SJSA1 (cell line): ENCODE measurements at places on chromosomes 1 and 21.

DNA sequence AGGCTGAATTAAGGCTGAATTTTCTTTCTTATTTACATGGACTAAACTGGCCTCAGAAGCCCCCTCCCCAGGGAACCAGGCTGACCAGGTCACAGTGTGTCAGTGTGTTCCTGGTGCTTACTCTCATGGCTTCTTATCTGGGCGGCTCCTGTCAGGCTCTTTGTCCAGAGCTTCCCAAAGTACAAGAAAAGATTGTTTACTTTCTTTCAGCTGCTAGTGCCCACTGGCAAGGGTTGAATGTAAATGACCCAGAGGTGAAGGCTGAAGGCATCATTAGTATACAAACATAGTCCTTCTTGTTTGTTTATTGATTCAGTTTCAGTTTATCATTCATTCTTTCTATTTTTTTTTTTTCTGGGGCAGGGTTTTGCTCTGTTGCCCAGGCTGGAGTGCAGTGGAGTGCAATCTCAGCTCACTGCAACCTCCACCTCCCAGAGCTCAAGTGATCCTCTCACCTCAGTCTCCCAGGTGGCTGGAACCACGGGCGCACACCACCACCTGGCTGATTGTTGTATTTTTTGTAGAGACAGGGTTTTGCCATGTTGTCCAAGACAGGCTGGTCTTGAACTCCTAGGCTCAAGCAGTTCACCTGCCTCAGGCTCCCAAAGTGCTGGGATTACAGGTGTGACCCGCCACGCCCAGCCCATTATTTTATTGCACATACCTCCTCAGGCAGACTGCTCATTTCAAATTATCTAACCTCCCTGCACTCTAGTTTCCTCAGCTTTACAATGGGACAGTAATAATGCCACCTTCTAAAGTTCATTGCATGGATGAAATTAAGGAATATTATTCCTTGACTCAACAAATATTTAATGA is 9.8 kb upstream of the KDM4A start:
- H3K27ac ChIP-seq: no peak overlapping the region
- H3K27me3 ChIP-seq: no peaks in the 10 kb centered on the region
- H3K4me1 ChIP-seq: no peaks in the 10 kb centered on the region
- H3K4me3 ChIP-seq: no peak overlapping the region

GRCh38 chr1:201285846-201286245 is 2.5 kb downstream of the PKP1 start:
- no peaks in the 10 kb centered on the region for H3K36me3 ChIP-seq
- no peak overlapping the region for H3K27ac ChIP-seq
- DNase-seq: no peak
- peaks cover 21% of the 10 kb centered on the region for H3K27me3 ChIP-seq

GRCh38 chr1:186022184-186022583 is 288.0 kb downstream of the HMCN1 start:
- no peak for DNase-seq
- H3K27me3 ChIP-seq: no peaks in the 10 kb centered on the region
- no peak overlapping the region for H3K27ac ChIP-seq
- H3K36me3 ChIP-seq: no peaks in the 10 kb centered on the region
- no peak overlapping the region for H3K4me3 ChIP-seq

DNA sequence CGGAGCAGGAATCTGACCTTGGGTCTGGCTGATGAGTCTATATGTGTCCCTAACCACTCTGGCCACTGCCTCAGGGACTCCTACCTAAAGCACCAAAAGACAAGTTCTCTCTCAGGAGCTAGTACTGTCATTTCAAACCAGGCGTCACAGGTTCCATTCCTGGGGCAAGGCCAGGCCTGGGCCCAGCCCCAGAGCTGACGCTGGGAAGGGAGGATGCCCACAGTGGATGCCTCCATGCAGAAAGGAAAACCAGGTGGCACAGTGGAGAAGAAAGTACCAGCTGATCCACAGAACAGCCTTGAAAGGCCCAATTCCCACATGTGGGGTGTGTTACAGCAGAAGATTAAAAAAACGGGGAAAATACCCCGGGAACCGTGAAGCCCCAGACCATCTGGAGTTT is 77.4 kb downstream of the DMRTB1 start:
- no peaks in the 10 kb centered on the region for H3K27me3 ChIP-seq
- no peaks in the 10 kb centered on the region for H3K36me3 ChIP-seq
- no peak for DNase-seq
- no peak overlapping the region for H3K4me3 ChIP-seq
- H3K4me1 ChIP-seq: peaks cover 3% of the 10 kb centered on the region

DNA sequence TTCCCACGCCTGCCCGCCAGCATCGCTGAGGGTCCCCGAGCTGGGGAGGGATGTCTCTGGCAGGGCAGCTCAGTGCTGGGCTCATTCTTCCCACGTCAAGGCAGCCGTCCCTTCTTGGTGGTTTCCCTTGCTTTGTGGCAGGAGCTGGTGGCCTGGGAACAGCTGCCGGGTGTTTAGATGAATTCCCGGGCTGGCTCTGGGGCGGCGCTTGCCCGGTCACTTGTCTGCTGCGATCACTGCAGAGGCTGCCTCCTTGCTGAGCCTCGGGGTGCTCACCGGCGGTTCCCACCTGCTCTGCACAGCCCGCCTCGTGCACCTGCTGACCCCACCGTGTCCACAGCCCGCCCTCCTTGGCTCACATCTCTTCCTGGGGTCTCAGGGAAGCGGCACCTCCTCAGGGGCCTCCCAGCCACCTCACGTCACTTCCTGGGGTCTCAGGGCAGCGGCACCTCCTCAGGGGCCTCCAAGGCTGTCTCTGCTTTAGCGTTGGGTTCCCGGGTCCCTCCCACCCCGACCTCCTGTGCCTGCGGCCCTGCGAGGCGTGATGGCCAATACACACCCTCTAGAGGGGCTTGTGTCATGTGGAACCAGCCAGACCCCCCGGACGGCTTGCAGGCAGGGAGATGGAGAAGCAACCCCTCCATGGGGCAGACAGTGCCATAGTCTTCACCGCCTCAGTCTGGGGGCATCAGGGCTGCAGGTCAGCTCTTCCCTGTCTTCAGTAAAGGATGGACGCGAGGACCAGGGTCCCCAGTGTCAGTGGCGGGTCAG is 13.5 kb downstream of the COL18A1 start:
- H3K36me3 ChIP-seq: no peaks in the 10 kb centered on the region
- H3K27ac ChIP-seq: no peak overlapping the region
- H3K27me3 ChIP-seq: no peaks in the 10 kb centered on the region
- DNase-seq: no peak
- H3K4me1 ChIP-seq: no peaks in the 10 kb centered on the region

GRCh38 chr1:55362558-55362957 is 147.4 kb upstream of the USP24 start:
- no peaks in the 10 kb centered on the region for H3K36me3 ChIP-seq
- H3K27ac ChIP-seq: no peak overlapping the region
- no peaks in the 10 kb centered on the region for H3K4me1 ChIP-seq
- no peaks in the 10 kb centered on the region for H3K27me3 ChIP-seq
- no peak overlapping the region for H3K4me3 ChIP-seq
